ENCODE measurements at places on chromosomes 5 and 9. TPM values are rescaled to one million over a fixed set of nuclear protein-coding genes. Genes with fewer than 3 reads are reported as not detected.
A peak's percentile ranks its signal among the peaks of the same experiment; 100 is the strongest.

- DNase-seq = no peak
Observed at GRCh38 chr5:56130664-56131063, 102.5 kb downstream of the ANKRD55 start.

The CDKN2B-AS1 gene
- polyA plus RNA-seq = not detected

The MAPKAP1 gene
- polyA plus RNA-seq = 77.7 TPM

- DNase-seq = no peak
Observed at GRCh38 chr9:114507726-114508125, 2.5 kb upstream of the WHRN start.

DNA sequence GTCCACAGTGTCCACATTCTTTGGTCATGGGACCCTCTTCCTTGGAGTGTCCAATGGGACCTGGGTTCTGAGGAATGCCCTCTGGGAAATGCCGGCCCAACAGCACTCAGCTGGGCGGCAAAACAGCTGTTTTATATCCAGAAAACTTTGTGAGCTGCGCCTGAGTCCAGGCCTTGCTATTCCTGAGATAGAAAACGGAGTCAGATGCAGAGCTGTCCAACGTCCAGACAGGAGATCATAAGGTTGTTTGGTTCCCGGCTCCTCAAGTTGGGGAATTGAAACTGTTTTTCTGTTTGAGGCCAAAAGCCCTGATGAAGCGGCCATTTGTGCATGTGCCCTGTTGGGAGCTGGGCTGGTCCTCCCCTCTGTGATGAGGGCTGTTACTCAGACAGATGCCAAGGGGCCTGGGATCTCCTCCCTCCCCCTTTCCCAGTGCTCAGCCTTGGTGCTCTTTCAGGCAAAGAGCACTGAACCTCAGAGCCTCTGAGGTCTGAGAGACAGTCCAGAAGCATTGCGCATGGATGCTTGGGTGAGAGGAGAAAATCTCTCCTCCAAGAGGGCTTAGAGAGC lies 66.6 kb upstream of the GARNL3 start:
- peak; percentile 53 for DNase-seq

The CBY3 gene
- 0.84 TPM for polyA plus RNA-seq

DNA sequence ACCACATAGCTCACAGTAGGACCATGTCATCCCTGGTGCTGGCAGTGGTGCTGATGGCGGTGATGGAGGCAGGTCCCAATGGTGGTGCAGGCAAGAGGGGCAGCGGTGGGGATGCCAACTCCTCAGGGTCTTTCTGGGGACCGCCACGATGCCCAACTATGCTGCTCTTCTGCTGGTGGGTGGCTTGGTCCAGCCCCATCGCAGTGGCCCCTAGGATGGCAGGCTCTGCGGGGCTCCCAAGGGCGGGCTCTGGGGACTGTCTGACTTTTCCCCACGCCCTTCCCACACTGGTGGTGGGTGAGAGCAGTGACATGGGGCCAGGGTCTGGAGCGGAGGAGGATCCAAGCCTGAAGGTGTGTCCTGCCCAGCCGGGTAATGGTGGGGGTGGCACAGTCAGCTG lies 288.9 kb upstream of the RIOK2 start:
- no peak for DNase-seq

The TAF11L10 gene
- polyA plus RNA-seq = not detected

The NEUROG1 gene
- polyA plus RNA-seq = not detected

The ABO gene
- polyA plus RNA-seq = 3.1 TPM

GRCh38 chr5:132987531-132988408 lies 24.3 kb upstream of the AFF4 start:
- no peak for DNase-seq

DNA sequence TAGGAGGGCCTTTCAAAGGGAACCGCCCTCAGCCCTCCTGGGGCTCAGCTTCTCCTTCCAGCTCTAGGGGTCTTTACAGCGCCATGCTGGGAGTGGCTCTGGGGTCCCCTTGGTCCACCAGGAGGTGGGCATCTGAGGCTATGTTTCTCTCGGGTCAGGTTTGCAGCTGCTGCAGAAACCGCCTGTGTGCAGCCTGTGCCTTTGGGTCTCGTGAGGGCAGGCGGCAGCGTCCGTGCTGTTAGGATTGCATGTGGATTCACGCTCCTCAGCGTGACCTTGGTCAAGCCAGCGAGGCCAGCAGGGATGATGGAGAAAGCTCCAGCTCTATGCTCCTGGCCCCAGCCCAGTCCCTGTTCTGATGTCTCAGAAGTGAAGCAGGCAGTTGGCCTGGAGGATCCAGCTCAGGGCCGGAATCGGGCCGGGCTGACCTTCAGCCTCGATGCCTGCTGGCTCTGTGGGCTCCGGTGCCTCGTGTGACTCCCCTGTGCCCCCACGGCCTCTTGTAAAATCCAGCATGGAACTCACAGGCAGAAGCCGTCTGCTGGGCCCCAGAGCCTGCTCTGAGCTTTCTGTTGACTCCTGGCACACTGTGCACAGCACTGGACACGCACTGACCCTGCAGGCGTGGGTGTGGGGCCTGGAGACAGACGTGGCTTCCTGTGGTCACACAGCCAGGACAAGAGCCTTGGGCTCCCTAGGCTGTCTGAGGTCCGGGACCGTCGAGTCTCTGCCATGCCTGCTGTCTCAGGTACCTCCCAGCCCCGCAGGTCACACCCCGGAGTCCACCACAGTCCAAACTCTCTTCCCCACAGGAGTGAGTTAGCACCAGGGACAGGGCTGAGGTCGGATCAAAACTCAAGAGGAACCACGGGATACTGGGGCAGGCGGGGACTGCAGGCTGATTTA lies 54.3 kb downstream of the TRIP13 start:
- no peak for DNase-seq

DNA sequence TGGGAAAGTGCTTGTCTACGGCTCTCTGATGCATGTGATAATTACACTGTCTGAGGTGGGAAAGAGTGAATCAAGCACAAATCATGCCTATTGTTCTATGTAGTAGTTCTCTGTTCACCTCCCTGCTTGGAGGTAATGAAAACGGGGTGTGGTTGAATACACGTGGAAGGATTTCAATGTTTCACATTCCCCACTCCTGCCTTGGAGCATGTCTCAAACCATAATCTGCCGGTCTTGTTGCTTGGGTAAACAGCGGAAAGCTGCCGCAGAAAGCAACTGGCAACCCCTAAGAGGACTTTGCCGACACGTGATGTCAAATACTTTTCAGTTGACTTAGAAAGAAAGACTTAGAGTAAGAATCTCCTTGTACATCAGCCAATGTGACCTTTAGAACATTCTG lies 63.5 kb upstream of the MOCS2 start:
- DNase-seq = no peak

GRCh38 chr9:85055506-85056202 lies 386.1 kb downstream of the NTRK2 start:
- no peak for DNase-seq

GRCh38 chr5:66757834-66758371 lies 161.7 kb downstream of the MAST4 start:
- DNase-seq = no peak

DNA sequence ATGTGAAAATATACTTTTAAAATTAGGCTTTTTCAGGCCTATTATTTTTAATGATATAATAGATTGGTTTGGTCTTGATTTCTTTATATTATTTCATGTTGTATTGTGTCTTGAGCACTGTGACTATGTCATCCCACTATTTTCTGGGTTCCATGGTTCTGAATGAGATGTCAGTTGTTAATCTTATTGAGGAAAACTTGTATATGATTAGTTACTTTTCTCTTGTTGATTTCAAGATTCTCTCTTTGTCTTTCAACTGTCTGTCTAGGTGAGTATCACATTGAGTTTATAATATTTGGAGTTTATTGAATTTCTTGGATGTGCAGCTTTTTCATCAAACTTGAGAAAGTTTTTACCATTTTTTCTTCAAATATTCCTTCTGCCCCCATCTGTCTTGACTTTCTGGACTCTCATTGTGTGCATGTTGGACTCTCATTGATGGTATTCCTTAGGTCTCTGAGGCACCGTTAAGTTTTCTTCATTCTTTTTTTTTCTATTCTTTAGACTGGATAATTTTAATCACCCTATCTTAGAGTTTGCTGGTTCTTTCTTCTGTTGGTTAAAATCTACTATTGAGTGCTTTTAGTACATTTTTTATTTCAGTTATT lies 175.8 kb downstream of the TMEM167A start:
- no peak for DNase-seq

DNA sequence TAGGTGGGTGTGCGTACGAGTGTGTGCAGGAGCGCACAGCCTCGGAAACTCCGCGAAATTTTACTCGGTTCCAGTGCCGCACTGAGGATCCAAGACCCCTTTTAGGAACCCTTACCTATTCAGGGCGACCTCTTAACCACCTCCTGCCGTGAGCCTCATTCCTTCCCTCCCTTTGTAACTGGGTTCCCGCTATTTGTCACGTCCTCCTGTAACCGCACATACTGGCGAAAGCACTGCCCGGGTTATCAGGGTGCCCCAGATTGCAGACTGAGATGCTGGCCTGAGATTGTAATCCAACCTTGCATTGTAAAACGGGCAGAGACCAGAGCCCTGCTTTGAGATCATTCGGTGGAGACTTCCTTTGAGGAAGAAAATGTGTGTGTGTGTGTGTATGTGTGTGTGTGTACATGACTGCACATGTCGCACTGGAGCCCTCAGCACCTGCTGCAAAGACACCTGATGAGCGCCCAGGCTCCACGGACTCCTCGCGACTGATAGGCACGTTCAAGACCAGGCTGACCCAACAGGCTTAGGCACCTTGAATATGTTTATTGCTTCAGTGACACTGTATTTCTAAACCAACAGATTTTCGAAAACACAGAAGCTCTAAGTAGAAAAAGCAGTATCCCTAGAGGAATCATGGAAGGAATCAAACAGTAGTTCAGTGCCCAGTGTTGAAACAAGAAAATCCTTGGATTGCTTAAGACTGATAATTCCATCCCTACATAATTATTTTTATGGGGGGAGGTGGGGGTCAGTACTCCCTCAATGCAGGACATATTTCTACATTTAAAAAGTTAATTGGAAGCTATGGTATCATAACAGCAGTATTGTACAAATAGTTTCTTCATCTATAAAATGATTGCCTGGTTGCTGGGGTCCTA lies 86.5 kb upstream of the TNFAIP8 start:
- DNase-seq = peak; percentile 21

The ESM1 gene
- polyA plus RNA-seq = 2.7 TPM

- DNase-seq = no peak
Observed at GRCh38 chr9:18269561-18269960, 204.4 kb upstream of the ADAMTSL1 start.

- no peak for DNase-seq
Observed at GRCh38 chr5:10220248-10220647, 29.4 kb downstream of the ATPSCKMT start.

- no peak for DNase-seq
Observed at GRCh38 chr5:173282916-173283315, 45.3 kb downstream of the STC2 start.

The PIK3R1 gene
- polyA plus RNA-seq = 74.8 TPM

DNA sequence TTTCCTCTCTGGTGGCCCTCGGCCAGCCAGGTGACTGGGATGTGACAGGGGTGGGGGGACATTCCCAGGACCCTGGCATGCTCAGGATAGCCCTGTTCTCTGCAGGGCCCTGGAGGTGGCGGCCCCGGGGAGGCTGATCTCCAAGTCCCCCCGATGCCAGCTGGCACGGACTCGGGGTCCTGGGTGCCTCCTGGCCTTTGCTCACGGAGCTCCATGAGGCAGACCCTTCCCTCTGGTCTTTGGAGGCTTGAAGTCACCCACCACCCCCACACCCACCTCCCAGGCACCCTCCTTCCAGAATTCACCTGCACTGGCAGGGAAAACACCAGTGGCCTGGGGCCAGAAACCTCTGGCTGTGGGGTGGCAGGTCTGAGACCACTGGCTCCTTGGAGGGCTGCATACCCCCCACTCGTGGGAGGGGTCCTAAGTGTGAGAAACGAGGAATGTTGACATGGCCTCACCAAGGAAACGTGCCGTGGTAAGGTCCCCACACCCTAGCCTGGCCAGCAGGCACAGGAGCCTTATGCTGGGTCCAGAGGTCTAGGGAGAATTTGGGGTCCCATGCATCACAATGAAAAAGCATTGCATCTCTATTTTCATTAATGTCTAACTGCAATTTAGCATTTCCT lies 130.8 kb upstream of the FAM120A start:
- no peak for DNase-seq

DNA sequence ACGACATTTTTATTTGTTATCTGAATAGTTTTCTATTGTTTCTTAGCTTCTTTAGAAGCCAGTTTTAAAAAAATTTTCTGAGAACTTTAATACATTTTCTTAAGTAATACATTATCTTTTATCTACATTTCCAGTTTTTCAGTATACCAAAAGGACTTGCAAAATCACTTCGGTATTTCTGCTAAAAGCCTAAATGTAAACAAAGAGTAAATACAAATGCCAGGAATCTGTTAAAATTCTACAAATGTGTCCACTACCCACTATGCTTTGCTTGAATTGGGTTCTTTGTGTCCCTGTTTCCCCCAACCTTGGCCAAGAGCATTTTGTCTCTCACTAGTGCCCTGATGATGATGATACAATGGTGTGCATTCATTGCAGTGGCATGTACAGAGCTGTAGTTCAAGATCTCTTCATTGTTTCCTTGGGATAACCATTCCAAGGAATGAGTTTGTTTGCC lies 611.2 kb downstream of the NR2F1-AS1 start:
- DNase-seq = no peak

The MARVELD2 gene
- polyA plus RNA-seq = 1.5 TPM

The CD274 gene
- polyA plus RNA-seq = 1.0 TPM

The EIF4E1B gene
- not detected for polyA plus RNA-seq

DNA sequence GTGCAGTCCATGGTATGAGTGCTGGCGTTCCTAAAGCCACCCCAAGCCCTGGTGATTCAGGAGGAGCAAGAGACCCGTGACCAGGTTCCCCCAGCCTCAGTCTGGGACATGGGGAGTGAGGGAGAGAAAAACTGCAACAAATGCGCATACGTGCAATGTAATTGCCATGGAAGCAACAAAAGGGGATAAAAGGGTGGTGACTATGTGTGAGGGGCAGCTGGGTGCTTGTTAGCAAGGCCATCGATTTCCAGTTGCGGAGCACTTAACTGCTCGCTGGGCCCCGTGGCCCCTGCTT lies 709 bp upstream of the SH3PXD2B start:
- no peak for DNase-seq

DNA sequence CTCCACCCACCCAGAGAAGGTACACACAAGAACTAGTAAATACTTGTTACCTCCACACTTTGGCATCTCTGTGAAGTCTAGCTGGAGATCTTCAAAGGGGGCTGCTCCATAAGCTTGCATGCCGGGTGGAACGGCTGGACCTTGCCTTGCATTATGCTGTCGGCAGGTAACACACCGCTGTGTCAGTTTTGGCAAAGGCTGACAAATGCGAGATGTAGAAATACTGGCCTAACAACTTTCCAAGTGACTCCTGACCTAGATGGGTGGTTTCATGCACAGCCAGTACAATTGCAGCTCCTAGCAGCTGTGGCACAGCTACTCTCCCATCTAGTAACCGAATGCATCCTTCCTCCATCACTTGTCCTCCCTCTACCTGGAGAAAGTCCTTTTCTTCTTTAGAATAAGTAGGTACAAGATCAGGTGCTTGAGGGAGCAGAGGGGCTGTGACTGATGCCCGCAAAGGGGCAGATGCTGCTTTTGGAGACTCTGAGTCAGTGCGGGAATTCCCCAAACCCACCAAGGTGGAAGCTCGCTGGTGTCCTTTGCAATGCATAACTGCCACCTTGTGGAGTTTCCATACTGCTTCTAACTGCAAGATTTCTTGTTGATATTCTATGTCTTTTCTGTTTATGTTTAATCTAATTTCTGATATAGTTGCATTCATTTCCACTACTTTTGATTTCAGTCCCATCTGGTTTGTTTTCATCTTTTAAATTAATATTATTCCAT lies 78.4 kb downstream of the TMEM161B start:
- DNase-seq = no peak

- DNase-seq = no peak
Observed at GRCh38 chr5:131684595-131684994, 49.6 kb upstream of the RAPGEF6 start.

The GABRA6 gene
- polyA plus RNA-seq = not detected

The CARD9 gene
- polyA plus RNA-seq = 1.1 TPM

Data from muscle of arm (tissue), 14 donors.